ENCODE measurements at places on chromosomes 16 and 17.
A peak's percentile ranks its signal among the peaks of the same experiment; 100 is the strongest.

- no peak for DNase-seq
Measured at GRCh38 chr17:2172077-2172851, 117.4 kb downstream of the HIC1 start.

GRCh38 chr17:9072696-9073339 lies 51.5 kb downstream of the NTN1 start:
- no peak for DNase-seq

DNA sequence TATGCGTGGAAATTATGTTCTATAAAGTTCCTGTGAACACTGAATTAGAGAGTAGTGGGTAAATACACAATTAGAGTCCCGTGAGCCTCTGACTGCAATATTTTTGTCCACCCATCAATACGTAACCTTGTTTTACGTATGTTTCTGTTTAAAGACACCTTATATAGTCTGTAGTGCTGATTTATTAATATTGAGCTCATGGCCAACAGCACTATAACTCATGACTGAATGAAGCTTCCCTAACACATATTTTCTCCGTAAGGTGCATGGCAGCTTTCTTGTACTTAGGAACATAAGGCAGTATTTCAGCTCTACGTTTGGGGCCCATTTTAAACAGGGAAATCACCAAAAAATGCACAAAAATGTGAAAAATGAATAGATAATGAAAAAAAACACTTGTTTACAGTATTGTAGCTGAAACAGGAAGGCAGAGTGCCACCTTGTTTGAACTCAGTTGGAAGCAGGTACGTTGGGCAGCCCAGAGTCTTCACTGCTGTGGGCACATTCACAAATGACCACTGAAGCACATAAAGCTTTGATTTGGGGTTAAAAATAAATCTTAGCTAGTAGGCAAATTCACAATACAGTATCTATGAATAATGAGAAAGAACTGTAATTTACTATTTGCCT lies 108.5 kb downstream of the CNTNAP4 start:
- DNase-seq = no peak

GRCh38 chr17:35423761-35424160 lies 8.5 kb downstream of the SLFN12 start:
- no peak for DNase-seq

DNA sequence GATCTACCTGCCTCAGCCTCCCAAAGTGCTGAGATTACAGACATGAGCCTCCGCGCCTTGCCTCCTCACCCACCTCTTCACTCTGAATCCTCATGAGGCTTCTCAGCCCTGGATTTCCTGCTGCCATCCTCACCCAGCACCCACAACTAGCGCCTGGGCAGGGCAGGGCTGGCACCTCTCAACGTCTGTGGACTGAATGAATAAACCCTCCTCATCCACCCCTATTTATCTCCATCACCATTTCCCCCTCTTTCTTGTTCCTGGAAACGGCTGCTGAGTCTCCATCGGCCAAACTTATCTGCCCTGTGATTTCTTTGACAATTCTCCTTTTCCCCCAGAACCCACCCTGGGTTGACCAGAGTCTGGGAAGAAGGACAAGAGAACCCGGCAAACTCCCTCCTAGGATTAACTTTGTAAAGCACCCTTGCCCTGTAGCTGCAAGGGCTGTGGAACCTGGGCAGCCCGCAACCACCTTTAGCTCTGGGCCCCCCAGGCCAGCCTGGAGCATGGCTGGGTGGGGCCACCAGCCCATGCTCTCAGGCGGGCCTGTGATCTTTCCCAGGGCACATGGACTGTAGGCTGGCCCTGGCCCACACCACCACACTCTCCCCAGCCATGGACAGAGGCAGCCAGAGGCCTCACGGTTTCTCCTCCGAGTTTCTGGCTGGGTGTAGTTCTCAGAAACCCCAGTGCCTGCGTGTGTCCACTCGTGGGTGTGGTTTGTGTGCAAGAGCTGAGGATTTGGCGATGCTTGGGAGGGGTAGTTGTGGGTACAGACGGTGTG lies 2.4 kb downstream of the SPN start:
- DNase-seq = no peak

- no peak for DNase-seq
Measured at GRCh38 chr16:56549744-56550385, 15.0 kb upstream of the MT4 start.

GRCh38 chr17:77507111-77507885 lies 366.5 kb downstream of the SEC14L1 start:
- DNase-seq = peak; percentile 14

DNA sequence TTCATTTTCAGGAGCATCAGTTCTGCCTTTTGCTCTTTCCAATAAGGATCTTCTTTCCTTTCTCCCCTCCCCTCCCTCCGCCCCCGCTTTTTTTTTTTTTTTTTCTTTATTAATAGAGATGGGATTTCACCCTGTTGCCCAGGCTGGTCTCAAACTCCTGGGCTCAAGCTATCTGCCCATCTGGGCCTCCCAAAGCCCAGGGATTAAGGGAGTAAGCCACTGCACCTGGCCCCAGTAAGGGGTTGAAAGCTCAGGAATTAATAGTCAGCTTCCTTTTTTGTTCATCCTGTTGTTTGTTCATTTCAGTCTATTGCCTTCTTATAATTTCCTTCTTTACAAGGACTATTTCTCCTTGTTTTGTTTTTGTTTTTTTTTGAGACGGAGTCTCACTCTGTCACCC lies 7.9 kb upstream of the C17orf58 start:
- no peak for DNase-seq

DNA sequence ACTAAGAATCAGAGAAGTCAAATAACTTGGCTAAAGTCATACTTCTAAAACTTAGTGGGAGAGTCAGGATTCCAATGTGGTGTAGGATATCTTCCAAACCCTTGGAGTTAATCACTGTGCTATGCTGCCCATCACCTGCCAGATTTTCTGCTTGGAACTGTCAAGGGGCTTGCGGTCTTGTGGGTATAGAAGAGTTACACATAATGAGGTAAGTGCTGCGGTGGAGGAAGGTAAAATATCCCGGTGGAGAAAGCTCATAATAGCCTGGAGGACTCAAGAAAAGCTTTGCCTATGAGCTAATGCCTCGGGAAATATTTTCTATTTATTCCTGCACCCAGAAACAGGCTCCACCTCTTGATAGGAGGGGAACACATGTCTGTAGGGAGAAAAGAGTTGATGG lies 195.6 kb downstream of the UTP18 start:
- no peak for DNase-seq

DNA sequence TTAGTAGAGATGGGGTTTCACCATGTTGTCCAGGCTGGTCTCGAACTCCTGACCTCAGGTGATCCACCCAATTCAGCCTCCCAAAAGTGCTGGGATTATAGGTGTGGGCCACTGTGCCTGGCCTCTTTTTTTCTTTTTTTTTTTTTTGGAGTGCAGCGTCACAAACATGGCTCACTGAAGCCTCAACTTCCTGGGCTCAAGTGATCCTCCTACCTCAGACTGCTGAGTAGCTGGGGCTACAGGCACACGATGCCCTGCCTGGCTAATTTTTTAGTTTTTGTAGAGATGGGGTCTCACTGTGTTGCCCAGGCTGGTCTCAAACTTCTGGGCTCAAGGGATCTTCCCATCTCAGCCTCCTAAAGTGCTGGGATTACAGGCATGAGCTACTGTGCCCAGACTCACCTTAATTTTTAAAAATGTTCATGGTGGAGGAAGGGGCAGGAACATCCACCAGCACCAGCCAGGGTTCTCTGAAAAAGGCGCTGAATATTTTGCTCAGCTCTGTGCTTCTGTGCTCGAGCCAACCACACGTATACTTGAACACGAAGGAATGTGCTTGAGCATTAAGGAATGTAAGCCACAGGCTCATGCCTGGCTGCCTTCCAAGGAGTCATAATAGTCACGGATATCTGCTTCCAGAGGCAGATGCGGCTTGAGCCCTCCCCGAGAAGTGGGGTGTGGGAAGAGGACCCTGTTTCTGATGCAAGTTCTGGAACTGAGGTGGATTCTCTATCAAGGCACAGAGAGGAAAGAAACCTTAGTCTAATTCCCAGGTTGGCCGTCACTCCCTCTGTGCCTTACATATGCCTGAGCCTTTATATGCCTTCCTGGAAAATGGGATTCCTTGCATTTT lies 65.5 kb upstream of the CREBBP start:
- no peak for DNase-seq

- no peak for DNase-seq
Measured at GRCh38 chr17:66522591-66523272, 220.3 kb downstream of the PRKCA start.

DNA sequence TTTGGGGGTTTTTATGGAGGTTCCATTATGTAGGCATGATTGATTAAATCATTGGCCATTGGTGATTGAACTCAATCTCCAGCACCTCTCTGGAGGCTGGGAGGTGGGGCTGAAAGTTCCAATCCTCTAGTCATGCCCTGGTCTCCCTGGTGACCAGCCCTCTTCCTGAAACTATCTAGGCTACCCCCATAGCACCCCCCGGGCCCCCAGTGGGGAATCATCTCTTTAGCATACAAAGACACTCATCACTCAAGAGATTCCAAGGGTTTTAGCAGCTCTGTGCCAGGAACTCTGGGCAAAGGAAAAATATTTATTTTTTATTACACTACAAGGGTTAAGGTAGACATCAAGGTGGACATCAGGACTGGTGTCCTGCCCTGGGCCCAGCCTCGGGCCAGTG lies 10.6 kb downstream of the SLC46A1 start:
- DNase-seq = no peak

DNA sequence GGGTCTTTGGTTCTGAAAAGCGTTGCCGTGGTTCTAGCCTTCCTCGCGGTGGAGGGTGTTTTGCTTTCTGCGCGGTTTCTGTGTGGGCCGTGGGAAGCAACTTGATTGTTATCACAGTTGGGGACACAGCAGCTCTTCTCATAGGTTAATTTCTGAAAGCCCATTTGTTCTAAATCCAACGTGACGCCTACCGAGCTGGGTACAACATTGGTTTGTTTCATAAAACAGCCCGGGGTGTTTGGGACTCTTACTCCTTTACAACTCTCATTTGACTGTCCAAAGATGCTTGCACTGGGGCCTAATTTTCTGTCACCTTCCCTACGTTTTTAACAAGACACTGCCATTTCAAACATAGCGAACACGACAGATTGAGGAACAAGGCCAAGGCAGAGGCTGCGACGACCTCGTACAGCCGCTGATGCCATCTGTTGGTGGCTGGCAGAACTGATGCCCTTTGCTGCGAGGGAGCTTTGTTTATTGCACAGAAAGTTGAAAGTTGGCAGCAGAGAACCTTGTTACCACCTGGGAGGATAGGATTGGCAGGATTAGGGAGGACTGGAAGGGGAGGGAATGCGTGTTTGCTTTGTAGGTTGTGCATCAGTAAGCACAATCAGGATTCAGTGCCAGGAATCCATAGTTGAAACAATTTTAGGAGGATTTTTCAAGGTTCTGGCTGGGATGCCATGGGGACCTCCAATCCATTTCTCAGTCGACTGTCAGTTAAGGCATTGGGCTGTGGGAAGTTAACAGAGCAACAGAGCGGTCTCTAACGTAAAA lies 98.3 kb downstream of the PITPNC1 start:
- peak; percentile 79 for DNase-seq

DNA sequence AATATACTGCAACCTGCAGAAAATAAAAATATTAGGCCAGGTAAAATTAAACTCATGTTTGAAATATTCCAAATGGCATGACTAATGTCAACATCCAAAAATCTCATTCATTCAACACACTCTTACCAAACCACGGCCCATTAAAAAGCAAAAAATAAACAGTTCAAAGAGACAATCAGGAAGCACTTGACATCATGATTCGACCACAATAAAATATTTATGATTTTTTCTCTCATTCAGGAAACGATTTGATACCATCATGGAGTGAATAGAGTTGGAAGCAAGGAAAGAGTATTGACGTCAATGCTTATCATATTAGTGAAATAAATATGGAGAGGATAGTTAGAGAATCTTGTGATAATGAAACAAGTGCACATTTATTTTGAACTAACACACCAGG lies 354.1 kb downstream of the KCNJ2 start:
- no peak for DNase-seq

DNA sequence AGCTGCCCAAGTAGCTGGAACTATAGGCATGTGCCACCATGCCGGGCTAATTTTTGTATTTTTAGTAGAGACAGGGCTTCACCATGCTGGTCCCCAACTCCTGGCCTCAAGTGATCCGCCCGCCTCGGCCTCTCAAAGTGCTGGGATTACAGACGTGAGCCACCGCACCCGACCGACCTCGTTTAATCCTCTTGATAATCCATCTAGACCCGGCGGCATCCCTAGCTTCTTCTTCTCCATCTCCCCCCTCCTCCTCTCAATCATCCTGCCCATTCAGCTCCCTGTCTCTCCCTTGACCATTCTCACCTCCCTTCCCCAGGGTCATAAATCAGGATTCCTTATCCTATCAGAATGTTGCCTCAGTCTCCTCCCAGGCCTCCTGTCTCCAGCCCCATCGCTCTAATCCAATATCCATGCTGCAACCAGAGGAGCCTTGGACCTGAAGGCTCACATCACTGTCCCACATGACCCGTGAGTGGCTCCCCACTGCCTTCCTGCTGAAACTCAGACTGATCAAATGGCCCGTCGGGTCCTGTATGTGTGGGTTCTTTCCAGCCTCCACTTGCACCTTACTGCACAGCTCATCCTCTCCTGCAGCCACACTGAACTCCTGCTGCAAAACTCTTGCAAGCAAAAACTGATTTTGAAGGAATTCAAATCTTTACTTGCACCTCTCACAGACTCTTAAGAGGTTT lies 74.1 kb upstream of the CDH5 start:
- no peak for DNase-seq

DNA sequence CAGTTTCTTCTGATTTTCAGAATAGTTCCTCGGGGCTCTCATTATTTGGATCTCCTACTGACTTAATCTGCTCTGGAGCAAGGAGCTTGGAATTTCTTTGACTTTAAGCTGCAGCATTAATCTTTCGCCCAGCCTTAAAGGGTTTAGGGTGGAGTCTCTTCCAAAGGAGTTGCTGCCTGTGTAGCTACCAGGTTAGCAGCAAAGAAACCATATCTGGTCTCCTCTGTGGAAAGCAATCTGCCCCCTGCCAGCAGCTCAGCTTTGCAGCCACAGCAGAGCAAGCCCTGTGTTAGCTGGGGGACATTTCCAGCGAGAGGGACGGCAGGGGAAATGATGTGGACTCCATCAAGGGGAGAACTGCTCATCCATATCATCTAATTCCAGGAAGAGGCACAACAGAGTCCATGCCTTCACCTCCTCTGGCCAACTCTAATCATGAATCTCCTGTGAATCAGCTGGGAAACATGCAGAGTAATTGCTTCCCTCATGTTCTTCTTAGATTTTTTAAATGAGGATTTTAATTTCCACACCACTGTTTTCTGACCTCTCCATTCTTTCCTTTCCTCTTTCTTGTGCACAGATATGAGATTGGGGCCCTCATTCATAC lies 827.6 kb upstream of the CA10 start:
- no peak for DNase-seq
